ENCODE measurements at places on chromosomes 5 and 9. TPM values are rescaled to one million over a fixed set of nuclear protein-coding genes. Genes with fewer than 3 reads are reported as not detected.
A peak's percentile ranks its signal among the peaks of the same experiment; 100 is the strongest.

DNA sequence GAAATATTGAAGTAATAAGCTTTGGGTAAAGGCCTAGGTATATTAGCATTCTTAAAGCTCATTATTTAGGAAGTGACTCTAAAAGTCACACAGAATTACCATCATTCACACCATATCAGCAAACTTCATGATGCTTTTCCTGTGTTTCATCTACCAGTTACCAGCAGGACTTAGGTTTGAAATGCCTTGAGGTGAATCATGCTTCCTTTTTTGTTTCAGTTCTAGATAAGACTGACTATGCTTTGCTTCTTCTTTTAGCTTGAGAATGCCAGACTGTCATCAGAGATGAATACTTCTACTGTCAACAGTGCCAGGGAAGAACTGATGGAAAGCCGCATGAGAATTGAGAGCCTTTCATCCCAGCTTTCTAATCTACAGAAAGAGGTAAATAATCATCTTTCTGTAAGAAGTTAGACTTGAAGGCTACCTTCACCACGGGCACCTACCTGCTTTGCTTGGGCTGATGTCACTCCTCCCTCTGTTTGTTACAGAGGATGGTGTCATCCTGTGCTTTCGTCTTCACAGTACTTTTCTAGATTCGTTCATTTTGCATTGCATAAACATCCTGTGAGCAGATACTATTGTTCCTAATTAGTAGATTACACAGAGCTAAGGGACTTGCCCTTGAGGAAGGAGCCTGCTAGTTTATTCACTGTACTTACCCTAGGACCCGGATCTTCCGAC, 34.7 kb downstream of the LMNB1 start:
- H3K4me3 ChIP-seq, result no peak overlapping the region
- peaks cover 2% of the 10 kb centered on the region for H3K36me3 ChIP-seq
- peak overlapping the region; percentile 60 for H3K27ac ChIP-seq

The ZFP2 gene
- 1.7 TPM for total RNA-seq

DNA sequence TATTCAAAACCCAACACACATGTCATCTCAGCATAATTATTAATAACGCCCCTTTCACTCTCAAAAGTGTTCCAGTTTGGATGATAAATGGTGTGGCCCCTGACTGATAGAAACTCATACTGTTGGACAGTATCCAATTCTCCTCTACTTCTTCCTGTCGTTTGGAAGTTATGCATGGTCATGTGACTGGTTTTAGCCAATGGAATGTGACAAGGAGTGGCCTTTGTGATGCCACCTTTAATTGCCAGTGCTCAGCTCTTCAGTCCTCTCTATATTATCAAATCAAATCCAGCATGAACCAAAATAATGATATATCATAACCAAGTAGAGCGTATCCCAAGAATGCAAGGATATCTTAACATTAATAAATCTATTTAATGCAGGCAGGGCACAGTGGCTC, 117.8 kb upstream of the SPIN1 start:
- H3K27me3 ChIP-seq, result no peaks in the 10 kb centered on the region
- H3K36me3 ChIP-seq, result no peaks in the 10 kb centered on the region
- H3K27ac ChIP-seq, result no peak overlapping the region

DNA sequence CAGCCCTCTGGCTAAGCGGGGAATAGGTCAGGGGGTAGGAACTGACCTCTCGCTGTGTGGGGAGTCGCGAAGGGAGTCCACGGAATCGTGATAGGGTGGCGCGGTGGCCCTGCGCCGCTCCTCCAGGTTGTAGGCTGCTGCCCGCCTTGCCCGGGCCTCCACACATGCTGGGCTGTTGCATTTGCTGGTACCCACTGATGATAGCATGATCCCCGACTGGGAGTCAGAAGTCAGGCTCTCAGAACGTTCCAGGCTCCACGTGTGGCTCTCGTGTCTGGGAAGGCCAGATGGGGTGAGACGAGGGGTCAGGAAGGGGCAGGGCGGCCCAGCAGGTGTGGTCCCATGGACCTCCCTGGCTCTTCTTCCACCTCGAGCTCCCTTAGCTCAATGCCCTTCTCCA, 56.0 kb downstream of the PSD2 start:
- peaks cover 31% of the 10 kb centered on the region for H3K27me3 ChIP-seq
- H3K27ac ChIP-seq, result no peak overlapping the region
- peaks cover 3% of the 10 kb centered on the region for H3K4me1 ChIP-seq
- no peaks in the 10 kb centered on the region for H3K36me3 ChIP-seq
- no peak overlapping the region for H3K4me3 ChIP-seq
- DNase-seq, result no peak

- H3K27ac ChIP-seq, result no peak overlapping the region
- no peak for DNase-seq
- no peak overlapping the region for H3K4me3 ChIP-seq
- H3K4me1 ChIP-seq, result peaks cover 52% of the 10 kb centered on the region
- H3K36me3 ChIP-seq, result peaks cover 13% of the 10 kb centered on the region
Observed at GRCh38 chr5:78779771-78780616, 131.4 kb upstream of the LHFPL2 start.

- peaks cover 28% of the 10 kb centered on the region for H3K4me1 ChIP-seq
- H3K4me3 ChIP-seq, result no peak overlapping the region
- no peaks in the 10 kb centered on the region for H3K27me3 ChIP-seq
- no peaks in the 10 kb centered on the region for H3K36me3 ChIP-seq
- H3K27ac ChIP-seq, result peak overlapping the region; percentile 80
Observed at GRCh38 chr9:129703667-129704355, 38.4 kb downstream of the PRRX2 start.

DNA sequence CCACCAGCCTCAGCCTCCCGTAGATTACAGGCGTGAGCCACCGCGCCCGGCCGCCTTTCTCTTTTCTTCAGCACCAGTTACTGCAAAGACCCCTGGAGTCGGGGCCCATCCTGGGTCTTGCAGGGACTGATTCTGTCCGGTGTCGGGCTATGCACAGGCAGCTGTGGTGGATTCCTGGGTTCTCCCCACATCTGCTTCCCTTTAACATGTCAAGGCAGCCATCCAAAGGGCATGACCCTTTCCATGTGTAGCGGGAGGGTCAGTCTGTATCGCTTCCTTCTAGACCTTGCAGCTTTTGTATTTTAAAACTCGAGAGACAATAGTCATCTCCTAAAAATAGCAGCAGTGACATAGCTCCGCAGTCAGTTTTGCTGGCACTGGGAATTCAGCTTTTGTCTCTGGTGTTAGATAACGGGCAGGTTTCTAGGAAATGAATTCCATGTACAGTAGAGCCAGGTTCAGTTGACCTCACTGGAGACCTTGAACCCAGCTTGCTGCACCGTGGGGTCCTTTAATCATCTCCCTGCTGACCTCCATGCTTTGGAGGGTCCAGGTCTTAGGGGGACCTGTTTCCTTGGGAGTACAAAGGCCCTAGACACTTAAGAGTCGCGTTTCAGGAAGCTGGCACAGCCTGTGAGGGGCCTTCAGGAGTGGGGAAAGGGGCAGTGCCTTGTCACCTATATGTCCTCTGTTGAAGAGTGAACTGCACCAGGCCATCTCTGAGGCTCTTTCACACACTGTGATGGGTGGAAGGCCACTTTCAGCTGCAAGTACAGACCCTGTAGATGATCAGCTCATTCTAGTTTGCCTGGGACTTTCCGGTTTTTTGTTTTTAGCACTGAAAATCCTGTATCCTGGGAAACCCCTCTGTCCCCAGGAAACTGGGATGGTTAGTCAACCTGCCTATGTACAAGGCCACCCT, 13.8 kb downstream of the ANKRD33B start:
- no peak for DNase-seq
- no peak overlapping the region for H3K27ac ChIP-seq
- no peaks in the 10 kb centered on the region for H3K27me3 ChIP-seq
- H3K4me3 ChIP-seq, result no peak overlapping the region
- H3K36me3 ChIP-seq, result no peaks in the 10 kb centered on the region

DNA sequence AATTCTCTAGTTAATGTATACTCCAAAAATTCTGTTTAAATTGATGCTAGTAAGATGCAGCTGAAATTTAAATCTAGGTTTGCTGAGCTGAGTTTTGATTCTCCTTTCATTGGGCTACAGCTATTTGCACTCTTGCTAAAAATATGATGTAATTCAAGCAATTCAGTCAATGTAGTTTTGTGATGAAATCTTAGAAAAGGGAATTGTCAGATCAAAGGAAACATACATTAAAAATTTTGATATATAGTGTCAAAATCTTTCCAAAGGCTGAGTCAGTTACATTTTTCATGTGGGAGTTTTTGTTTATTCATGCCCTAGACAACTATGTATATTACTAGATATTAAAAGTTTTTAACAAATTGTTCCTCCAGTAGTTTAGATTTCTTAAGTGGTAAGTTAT, 334.9 kb upstream of the DAB2 start:
- H3K27ac ChIP-seq, result peak overlapping the region; percentile 97
- no peak for DNase-seq
- no peaks in the 10 kb centered on the region for H3K36me3 ChIP-seq
- H3K4me3 ChIP-seq, result peak overlapping the region; percentile 33

All from osteocyte (in vitro differentiated cells).